Mammary epithelial cell (primary cell): ENCODE measurements at places on chromosomes 2 and 18. TPM values are rescaled to one million over a fixed set of nuclear protein-coding genes. Genes with fewer than 3 reads are reported as not detected.

The ABCG5 gene
- total RNA-seq = not detected

The FBXO15 gene
- 0.33 TPM for total RNA-seq

The DSG2 gene
- total RNA-seq = 110 and 123 TPM in 2 replicates

The ACP1 gene
- 108 and 134 TPM in 2 replicates for total RNA-seq

The CRYGD gene
- not detected in 2 replicates for total RNA-seq
